ENCODE measurements at places on chromosomes 12 and 14. TPM values are rescaled to one million over a fixed set of nuclear protein-coding genes. Genes with fewer than 3 reads are reported as not detected.

The CCNK gene
- polyA plus RNA-seq: 7.9 TPM

The GARIN6 gene
- not detected for polyA plus RNA-seq

The TAS2R9 gene
- polyA plus RNA-seq: not detected

The TMTC2 gene
- polyA plus RNA-seq: 5.8 TPM

The MYBPC1 gene
- 0.08 TPM for polyA plus RNA-seq

The DPY19L2 gene
- polyA plus RNA-seq: 13.8 TPM

The TAS2R19 gene
- polyA plus RNA-seq: 0.19 TPM

The IGF1 gene
- 2.4 TPM for polyA plus RNA-seq

The USP44 gene
- 2.4 TPM for polyA plus RNA-seq

The CCND2 gene
- polyA plus RNA-seq: 9.1 TPM

The CD4 gene
- 2.0 TPM for polyA plus RNA-seq

The B3GNT4 gene
- 0.61 TPM for polyA plus RNA-seq

The SLCO1B3 gene
- polyA plus RNA-seq: 0.07 TPM

The GPX2 gene
- 14.3 TPM for polyA plus RNA-seq

The BEGAIN gene
- polyA plus RNA-seq: 32.2 TPM

The CCDC197 gene
- not detected for polyA plus RNA-seq

The PSMA3 gene
- 66.3 TPM for polyA plus RNA-seq

The TAS2R42 gene
- polyA plus RNA-seq: not detected

The PIGH gene
- 27.4 TPM for polyA plus RNA-seq

The FLRT2 gene
- 119 TPM for polyA plus RNA-seq

Measured in pancreas (tissue), 10 donors.